ENCODE measurements at places on chromosomes 5 and 9. TPM values are rescaled to one million over a fixed set of nuclear protein-coding genes. Genes with fewer than 3 reads are reported as not detected.

The PKN3 gene
- total RNA-seq = 2.6 TPM

DNA sequence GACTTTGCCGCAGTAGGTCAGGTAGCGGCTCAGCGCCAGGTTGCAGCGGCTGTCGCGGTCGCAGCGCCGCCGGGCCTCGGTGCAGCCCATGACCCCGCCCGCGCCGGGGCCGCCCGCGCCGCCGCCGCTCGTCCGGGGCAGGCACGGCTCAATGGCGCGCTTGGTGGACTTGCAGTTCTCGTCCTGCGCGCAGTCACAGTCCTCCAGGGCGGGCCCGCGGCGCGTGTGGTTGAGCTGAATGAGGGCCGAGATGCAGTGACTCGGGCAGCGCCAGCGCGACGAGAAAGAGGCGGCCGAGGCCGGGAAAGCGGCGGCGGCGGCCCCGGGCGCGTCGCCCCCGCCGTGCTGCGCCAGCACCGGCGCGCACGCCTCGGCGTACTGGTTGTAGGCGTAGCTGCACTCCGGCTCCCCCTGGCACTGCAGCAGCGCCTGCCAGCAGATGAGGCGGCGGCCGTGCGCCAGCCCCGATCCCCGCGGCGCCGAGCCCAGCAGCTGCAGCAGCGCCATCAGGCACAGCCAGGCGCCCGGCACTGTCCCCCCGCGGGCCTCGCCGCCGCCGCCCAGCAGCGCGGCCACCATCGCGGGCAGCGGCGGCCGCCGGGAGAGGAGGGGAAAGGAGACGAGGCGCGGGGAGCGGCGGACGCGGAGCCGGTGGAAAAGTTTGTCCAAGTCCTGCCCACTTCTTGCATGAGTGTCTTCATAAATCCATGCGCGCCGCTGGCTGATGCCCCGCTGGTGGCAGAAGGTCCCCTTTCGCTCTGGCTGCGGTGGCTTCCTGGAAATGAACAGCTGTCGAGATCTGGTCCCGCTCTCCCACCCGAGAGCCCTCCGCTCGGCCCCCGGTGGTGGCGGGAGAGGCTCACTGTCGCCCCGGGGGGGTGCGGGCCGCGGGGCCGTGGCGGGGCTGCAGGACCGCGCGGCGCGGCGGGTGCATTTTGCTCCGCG, 833 bp downstream of the GAS1 start:
- peak; percentile 68 for DNase-seq

GRCh38 chr5:176784218-176785165, 25.9 kb upstream of the UNC5A start:
- DNase-seq = no peak

DNA sequence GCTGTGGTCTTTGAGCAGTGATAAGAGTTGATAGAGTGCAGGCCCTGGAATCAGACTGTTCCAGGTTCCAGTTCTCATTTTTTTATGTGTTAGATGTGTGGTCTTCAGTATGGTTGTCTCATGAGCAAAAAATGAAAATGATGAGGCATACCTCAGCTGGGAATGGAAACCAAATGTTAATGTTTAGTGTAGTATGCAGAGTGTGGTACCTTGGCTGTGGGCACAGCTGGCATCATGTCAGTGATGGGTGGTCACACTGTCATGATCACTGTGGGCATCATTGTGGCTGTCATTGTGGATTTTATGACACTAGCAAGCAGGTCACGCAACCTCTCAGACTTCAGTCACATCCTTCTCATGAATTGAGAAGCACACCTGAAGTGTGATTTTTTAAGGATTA, 6.4 kb downstream of the ABLIM3 start:
- DNase-seq = no peak

DNA sequence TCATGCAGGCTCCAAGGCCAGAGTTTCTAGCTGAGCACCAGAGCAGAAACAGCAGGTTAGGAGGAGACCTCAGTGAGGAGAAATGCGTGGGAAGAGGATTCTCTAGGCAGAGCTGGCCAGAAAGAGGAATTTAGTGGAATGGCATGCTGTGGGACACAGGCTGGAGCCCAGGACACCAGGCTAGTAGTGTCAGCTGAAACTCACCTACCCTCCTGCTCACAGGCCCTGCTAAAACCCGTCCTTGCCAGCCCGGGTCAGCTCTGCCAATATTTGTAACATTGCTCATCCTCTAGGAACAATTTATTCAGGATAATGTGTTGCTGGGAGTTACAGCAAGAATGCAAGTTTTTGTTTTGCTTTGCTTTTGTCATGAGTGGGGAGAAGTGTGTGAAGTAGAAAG, 40.2 kb upstream of the AGXT2 start:
- DNase-seq = no peak

The RORB gene
- not detected for total RNA-seq

The CRHBP gene
- 2.5 TPM for total RNA-seq

GRCh38 chr9:117784996-117785395, 80.8 kb downstream of the TLR4 start:
- no peak for DNase-seq

GRCh38 chr9:114214181-114214580, 58.8 kb downstream of the COL27A1 start:
- DNase-seq = no peak

DNA sequence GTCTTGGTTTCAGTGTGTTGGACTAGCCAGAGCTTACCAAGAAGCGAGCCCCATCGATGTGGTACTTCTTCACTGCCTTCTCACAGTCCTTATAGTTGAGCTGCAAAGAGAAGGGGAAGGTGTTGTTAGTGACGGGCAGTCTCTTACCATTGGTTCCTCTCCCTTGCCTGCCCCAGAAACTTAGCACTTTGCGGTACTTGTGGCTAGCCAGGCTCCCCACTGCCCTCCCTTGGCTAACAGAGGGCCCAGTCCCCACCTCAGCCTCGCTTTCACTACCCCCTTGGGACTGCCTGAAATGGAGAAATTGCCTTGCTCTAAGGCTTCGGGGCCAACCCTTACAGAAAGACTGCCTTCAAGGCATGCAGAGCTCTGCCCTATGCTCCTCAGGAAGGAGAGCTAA, 4.3 kb downstream of the LCP2 start:
- DNase-seq = peak; percentile 34

GRCh38 chr9:81693671-81694378, 4.5 kb upstream of the TLE1 start:
- DNase-seq = no peak

The CNTNAP3B gene
- not detected for total RNA-seq

- no peak for DNase-seq
Observed at GRCh38 chr5:4142842-4143241, 547.2 kb downstream of the IRX1 start.

DNA sequence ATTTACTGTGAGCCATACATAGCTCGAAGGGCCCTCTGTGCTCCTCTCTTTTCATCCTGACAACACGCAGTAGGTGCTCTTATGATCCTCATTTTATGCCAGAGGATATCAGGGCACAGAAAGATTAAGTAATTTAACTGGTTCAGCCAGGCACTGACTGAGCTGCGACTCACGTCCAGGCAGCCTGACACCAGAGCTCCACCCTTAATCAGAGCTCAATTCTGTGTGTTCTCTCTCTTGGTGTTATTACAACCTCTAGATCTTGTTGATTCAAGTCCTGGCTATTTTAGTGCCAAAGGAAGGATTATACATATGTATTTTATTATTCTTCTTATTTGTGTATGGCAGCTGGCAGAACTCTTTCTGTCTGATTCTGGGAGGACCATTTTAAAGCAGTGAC, 59.7 kb downstream of the OSMR start:
- no peak for DNase-seq

DNA sequence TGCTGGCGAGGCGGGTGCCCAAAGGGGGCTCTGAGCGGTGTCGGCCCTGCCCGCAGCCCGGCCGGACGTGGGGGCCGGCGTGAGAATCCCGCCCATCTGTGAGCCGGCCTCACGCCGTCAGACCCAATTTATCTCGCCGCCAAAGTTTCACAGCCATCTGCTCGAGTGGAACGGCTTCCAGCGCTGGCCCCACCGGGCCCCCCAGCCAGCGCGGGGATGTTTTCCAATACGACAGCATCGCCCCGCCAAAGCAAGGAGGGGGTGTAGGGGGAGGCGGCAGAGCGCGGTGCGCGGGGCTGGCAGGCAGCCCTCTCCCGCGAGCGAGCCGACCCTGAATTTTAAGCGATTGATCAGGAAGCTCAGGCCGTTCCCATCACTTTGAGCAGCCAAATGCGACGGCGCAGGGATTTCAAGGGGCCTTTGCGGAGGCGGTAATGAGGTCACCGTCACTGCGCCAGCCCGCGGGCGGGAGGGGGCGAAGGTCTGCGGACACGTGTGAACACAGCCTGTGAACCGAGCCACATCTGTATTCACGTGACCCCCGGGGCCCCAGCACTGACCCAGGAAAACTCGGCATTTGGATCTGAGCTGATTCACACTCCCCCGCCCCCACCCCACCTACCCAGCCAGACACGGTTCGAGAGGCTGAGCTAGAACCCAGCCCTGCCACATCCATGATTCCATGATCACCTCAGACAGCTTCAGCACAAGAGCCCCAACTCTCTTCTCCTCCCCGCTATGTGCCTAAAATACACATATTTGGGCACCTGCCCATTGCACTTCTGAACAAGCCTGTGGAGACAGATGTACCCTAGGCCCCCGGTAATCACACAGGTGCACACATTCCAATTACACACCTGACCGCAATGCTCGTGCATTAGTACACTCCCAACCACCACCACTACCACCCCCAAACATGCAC, 47.8 kb upstream of the PSD2 start:
- DNase-seq = peak; percentile 24

DNA sequence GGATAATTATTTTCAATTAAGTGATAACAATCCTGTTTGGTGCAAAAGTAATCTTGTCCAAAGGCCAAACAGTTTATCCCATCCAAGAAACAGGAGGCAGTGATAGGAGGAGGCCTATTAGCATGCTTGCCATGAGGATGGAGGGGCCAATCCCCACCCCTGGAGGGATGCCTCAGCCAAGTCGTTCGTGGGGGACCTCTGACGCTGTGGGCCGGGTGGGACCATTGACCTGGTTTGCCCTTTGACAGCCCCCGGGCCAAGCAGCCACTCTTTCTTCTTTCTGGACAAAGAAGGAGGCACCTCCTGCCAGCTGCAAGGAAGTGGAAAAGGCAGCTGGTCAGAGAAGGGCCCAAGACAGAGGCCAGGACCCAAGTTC, 39.5 kb upstream of the GRHPR start:
- no peak for DNase-seq

The TMEFF1 gene
- total RNA-seq = 0.49 TPM

DNA sequence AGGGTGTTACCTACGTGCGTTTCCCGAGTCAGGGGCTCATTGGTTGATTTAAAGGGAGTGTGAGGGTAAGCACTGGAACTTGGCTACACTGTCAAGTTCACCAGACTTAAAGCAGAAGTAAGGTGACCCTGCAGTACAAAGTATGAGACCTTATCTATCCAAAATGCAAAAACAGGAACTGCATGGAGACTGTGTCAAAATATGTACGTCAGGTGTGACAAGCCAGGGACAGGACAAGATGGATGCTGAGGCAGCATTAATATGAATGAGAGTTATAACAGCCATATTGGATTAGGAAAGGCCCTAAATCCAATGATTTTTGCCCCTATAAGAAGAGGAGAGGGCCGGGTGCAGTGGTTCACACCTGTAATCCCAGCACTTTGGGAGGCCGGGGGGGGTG, 15.4 kb upstream of the SUSD3 start:
- DNase-seq = no peak

The QRFP gene
- total RNA-seq = not detected

The SLC34A3 gene
- total RNA-seq = not detected

DNA sequence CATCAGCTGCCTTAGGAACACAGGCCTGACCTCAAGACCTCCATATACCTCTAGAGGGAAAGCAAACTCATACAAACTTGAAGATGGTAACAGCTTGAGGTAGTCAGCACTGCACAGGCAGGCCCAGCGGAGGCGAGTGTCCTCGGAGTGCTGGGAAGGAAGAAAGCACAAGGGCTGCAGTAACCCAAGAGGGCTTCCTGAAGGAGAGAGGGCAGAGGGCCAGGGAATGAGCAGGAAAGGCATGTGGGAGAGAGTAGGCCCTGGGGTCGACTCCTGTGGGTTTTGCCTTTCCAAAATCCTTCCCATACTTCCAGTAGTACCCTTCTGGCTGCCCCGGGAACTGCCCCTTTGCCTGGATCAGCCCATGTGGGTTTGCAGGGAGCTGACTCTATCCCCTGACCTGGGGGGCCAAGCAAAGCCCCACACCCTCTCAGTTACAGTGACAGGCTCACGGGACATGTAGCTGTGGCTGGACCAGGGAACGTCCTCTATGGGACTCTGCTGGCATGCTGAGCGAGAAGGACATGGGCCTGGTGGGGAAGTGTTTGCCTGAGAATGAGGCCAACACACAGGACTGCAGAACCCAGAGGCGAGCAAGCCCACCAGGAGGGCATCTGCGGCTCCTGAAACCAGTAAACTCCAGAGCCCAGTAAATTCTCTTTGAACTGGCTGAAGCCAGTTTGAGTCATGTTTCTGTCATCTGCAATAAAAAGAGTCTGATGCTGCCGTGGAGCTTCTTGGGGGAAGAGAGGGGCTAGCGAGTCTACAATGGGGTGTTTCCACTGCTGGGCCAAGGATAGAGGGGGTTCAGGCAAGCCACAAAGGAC, 64.1 kb downstream of the COL23A1 start:
- no peak for DNase-seq

- DNase-seq = no peak
Observed at GRCh38 chr9:137115394-137116026, 977 bp upstream of the DPP7 start.

DNA sequence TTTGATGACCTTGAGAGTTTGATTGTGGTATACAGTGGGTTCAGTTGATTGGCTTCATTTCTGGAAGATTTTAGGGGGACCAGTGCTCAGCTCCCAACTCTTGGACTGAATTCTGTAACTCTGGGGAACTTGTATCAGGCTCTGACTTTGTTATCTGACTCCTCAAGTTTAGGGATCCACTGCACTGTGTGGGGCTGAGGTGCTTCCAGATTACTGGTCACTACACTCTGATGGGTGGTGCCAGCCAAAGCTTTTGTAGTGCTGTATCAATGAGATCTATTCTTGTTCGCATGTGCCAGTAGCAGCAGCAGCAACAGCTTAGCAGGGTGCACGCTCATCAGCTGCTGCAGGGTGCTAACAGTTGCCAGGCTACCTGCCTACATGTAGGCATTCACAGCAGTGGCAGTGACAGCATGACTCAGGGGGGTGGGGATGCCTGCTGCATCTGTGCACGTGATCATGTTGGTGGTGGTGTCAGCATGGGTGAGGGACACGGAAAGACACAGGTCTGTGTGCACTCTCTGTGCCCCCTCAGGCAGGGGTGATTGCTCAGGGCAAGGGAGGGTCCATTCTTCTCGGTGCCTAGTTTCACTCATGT, 438.8 kb upstream of the SEMA6A start:
- no peak for DNase-seq

DNA sequence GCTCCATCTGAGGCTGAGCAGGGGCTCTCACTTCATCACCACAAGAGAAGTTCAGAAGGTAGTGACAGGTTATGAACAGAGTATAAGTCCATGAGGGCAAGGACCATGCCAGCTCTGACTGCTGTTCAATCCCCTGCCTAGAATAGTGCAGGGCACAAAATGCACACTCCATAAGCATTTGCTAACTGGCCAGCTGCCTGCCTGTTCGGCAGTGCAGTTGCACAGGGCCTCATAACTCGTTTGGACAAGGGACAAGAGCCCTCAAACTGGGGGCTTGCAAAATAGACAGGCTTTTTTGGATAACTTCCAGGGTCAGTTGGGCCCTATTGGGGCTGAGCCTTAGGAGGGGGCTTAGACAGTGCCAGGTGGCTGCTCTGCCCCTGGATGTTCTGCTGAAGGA, 21.1 kb downstream of the SPARC start:
- DNase-seq = no peak

The MRRF gene
- total RNA-seq = 23.0 TPM

The ZNF462 gene
- 1.7 TPM for total RNA-seq

- no peak for DNase-seq
Observed at GRCh38 chr9:89637787-89638186, 33.0 kb downstream of the GADD45G start.
